ENCODE measurements at places on chromosomes 6 and 20.
A peak's percentile ranks its signal among the peaks of the same experiment; 100 is the strongest.

GRCh38 chr6:40543776-40544175 lies 43.4 kb downstream of the LRFN2 start:
- peak; percentile 56 for DNase-seq

DNA sequence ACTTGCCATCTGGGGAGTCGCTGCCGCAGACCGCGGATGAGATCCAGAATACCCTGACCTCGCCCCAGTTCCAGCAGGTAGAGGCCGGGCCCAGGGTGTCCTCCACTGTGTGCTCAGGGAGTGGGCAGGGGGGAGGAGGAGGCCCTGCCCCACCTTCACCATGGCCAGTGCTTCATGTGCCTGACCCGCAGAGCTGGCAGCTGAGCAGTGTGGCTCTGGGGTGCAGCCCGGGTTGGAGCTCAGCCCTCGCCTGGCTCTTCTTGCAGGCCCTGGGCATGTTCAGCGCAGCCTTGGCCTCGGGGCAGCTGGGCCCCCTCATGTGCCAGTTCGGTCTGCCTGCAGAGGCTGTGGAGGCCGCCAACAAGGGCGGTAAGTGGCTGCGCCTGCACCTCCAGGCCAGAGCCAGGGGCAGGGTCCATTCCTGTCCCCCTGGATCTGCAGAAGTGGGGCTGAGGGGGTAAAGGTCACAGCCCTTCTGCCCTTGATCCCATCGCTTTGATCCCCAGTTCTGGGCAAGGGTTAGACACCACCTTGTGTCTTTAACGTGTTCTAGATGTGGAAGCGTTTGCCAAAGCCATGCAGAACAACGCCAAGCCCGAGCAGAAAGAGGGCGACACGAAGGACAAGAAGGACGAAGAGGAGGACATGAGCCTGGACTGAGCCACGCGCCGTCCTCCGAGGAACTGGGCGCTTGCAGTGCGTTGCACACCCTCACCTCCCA lies 5.5 kb downstream of the ADRM1 start:
- no peak for DNase-seq

- DNase-seq: no peak
Observed at GRCh38 chr20:24731312-24731711, 217.8 kb upstream of the CST7 start.

- DNase-seq: no peak
Observed at GRCh38 chr6:132537145-132537544, 932 bp upstream of the TAAR9 start.

DNA sequence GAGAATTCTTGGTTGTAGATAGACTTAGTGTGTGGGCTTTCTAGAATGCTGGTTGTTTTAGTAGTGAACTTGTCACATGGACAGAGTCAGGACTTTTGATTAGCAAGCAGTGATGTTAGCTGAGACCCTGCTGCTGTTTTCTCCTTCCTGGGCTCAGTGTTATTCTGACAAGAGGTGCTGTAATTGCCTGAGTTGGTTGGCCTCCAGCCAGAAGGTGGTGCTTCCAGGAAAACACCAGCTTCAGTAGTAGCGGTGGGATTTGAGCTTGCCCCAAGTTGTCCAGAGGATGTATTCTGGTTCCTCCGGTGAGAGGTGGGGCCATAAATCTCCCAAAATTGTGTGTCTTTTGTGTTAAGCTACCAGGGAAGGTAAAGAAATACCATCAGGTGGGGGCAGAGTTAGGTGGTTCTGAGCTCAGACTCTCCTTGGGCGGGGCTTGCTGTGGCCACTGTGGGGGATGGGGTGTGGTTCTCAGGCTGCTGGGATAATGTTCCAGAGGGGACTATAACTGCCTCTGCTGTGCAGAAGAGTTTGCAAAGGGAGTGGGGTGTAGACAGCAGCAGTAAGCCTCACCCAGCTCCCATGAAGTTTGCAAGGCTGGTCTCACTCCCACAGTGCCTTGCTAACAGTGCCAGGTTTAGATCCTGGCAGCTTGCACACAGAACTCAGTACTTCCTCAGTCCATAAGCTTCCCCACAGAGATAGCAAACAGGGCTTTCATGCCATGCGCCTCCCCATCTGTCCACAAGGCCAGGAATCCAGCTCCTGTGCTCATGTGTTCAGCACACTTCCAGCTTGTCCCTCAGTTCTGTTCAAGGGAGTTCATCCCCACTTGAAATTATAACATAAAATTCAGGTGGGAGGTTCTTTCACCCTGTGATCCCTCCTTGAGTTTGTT lies 278.4 kb upstream of the PTCHD4 start:
- no peak for DNase-seq

GRCh38 chr20:62030834-62031434 lies 34.7 kb downstream of the TAF4 start:
- DNase-seq: peak; percentile 11

GRCh38 chr20:62733891-62734290 lies 25.3 kb downstream of the NTSR1 start:
- no peak for DNase-seq

DNA sequence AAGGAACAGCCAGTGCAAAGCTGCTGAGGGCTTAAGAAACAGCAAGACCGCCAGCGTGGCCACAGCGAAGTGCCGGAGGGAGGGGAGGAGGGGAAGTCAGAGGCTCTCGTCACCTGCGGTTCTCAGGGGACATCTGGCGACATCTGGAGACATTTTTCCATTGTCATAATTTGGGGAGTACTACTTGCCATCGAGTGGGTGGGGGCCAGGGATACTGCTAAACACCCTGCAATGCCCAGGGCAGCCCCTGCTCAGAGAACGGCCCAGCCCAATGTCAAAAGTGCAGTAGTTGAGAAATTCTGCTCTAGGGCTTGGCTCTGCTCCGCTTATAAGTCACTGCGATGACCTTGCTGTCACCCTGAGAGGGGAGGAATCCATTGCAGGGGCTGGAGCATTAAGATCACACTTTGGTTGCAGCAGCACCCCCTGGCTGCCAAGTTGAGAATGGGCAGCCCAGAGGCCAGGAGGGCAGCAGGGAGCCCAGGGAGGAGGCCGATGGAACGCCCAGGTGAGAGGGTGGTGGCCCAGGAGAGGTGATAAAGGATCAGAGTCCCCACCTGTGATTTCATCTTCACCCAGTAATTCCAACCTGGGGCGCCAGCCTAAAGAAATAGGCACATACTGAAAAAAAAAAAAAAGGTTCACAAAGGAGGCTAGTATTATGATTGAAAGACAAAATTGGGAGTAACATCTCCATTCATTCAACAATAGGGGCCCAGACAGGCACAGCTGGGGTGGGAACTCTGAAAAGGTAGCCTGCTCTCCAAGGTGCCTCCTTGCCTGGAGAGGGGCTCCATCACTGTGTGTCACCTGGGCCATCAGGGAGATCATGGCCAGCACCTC lies 218.2 kb downstream of the BMP7 start:
- DNase-seq: peak; percentile 11

GRCh38 chr6:32558426-32559057 lies 28.5 kb upstream of the HLA-DRB5 start:
- DNase-seq: no peak

- DNase-seq: no peak
Observed at GRCh38 chr6:144384427-144384826, 99.3 kb downstream of the UTRN start.

GRCh38 chr20:51497542-51498467 lies 44.7 kb downstream of the NFATC2 start:
- peak; percentile 50 for DNase-seq

DNA sequence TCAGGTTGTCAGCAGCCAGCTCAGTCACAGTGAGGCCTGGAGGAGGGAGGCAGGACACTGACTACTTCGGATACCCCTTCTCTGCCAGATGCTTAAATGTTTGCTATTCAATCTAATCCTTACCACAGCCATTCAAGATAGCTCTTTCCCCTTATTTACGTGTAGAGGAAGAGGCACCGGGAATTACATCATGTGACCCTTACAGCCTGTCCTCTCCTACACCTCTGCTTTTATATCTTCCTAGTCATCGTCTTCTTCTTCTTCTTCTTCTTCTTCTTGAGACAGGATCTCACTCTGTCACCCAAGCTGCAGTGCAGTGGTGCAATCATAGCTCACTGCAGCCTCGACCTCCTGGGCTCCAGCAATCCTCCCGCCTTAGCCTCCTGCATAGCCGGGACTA lies 148.1 kb upstream of the NEDD9 start:
- no peak for DNase-seq

DNA sequence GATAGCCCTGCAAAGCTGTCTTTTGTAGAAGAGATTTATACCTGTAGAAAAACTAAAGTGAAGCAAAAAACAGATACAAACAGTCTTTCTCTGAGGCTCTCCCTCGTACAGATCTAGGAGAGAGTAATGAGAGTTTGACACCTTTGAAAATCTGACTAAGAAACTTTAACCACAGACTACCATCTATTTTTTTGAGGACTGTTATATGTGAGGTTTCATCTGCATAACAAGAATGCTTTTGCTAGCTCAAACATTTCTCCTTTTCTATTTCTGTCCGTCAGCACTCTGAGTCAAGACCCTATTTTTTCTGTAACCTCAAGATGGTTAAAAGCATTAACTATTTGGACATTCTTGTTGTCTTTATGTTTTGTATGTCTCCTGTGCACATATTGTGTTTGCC lies 193.0 kb downstream of the BTBD3 start:
- DNase-seq: no peak

DNA sequence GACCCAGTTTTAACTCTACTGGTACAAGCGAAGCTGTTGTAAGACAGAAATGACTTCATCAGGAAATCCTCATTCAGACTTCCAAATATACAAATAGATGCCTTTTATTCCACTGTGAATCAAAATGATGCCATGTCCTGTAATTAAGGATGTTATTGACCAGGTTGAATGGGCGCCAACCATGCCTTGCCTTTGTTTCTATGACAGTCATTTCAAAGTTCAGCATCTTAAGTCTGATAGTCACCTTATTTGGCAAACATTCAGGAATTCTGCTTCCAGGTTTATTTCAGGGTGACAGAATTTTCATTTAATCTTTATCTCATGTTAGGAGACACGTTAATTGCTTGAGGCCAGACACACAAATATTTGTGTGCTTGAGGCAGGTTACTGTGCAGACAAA lies 592.8 kb upstream of the JAG1 start:
- DNase-seq: peak; percentile 69

GRCh38 chr6:16482702-16483314 lies 244.4 kb downstream of the GMPR start:
- no peak for DNase-seq

GRCh38 chr6:81818901-81819361 lies 66.5 kb upstream of the TENT5A start:
- DNase-seq: no peak

DNA sequence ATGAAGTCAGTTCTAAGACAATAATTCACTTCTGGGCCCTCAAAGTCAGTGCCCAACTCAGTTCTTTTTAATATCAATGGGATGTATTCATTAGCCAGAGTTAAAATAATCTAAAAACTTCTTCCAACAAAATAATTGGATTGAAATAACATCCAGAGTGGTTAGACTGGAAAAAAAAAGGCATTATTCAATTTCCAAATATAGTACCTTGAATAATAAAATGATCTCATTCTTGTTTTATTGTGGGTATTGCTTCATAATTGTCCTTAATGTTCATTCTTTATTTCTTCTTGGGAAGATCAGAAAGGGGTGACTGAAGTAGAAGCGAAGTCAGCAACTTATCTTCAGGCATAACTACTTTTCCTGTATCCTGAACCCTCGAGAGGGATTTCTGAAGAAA lies 85.1 kb upstream of the JARID2 start:
- DNase-seq: no peak

DNA sequence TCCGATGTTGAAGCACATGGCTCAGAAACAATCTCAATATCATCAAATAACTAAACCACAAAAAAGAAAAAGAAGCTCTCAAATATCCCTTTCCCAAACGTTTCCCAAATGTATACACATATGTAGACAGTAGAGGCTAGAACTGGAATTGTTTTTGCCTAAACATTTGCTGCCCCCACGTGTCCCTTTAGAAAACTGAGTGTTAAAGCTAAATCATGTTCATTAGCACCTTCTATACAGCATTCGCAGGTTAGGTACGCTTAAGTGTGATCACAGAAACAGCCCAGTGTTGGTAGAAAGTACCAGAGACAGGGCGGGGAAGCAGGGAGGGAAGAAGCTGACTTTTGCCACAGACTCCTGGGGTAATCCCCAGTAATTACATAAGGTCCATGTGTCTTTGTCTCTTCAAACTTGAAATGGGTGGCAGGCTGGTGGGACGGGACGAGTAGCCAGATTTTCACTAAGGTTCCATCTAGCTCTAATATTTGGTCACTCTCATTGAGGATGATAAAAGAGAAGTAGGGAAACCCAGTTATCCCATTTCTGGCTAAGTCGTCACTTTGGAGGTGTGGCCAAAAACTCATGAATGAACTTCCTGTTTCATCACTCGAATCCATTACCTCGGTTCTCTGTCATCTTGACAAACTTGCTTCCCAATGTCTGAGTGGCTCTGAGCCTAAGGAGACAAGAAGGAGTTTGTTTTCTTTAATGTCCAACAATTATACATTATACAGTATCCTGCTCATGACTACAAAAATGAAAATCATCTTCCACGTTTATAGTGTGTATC lies 15.0 kb upstream of the TFAP2A start:
- peak; percentile 73 for DNase-seq

- no peak for DNase-seq
Observed at GRCh38 chr6:145247692-145248419, 487.5 kb downstream of the EPM2A start.

DNA sequence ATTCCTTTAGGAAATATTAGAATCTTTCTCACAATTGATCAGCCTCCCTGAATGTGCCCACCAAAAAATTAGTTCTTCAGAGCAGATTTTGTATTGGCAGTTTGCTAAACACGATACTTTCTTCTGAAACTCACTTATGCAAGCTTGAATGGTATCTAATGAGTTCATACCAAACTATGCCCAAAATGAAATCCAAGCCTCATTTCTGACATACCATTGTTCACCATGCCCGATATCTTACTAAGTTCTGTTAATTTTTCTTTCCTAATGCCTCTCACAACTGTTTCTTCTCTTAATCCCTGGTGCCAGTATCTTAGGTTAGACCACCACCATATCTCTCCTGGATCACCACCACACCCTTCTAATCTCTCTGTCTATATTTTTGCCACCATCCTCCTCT lies 755.9 kb downstream of the KIF16B start:
- no peak for DNase-seq

DNA sequence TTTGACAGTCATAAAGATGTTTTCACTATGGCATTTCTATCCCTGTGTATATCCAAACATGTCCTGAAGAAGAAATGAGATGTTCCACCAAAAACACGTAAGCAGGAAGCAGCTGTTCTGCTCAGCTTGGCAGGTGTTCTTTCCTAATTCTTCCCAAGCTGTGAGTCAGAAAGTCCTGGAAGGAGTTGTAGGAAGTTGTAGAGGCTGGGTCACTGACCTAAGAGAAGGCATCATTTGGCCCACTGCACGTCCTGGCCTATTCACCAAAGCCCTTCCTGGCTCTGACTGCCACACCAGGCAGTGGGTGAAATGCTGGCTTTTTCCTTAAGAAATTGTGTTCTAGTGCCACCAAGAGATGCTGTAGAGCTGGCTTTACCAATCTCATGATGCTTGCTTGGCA lies 40.3 kb downstream of the STX11 start:
- peak; percentile 98 for DNase-seq

- DNase-seq: no peak
Observed at GRCh38 chr6:44676246-44676790, 288.8 kb downstream of the CDC5L start.

DNA sequence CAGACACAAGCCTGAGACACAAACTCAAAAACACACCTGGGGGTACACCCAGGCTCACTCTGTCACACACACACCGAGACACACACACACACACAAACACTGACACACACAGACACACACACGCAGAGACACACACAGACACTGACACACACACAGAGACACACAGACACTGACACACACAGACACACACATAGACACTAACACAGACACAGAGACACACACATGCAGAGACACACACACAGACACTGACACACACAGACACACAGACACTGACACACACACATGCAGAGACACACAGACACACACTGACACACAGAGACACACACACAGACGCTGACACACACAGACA lies 14.4 kb upstream of the ABHD16B start:
- no peak for DNase-seq
